Right renal pelvis (tissue), 4 donors: ENCODE measurements at places on chromosomes 4 and X.

GRCh38 chr4:140213749-140214148 lies 59.8 kb upstream of the MAML3 start:
- DNase-seq: no peak

DNA sequence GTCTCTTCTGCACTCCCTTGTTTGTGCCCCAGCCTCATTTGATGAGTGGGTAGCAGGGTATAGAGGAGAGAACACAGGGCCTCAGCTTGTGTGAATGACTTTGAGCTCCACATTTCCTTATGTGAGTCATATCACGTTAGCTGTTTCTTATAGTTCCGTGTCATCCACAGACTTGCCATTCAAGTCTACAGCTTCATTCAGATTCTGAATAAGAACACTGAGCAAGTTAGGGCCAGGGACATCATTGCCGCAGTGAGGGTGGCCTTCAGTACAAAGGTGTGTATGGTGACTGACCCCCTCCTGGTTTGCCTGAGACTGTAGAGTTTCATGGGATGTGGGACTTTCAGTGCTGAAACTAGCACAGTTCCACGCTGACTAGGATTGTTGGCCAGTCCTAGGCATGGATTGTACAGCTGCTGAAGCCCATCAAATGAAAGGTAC lies 23.6 kb downstream of the KLF3 start:
- DNase-seq: no peak

GRCh38 chr4:110793890-110794554 lies 171.1 kb upstream of the PITX2 start:
- DNase-seq: no peak

- no peak for DNase-seq
Measured at GRCh38 chr4:151922306-151922705, 161.5 kb upstream of the GATB start.

- DNase-seq: no peak
Measured at GRCh38 chrX:76127341-76127740, 45.5 kb upstream of the PBDC1 start.

- no peak for DNase-seq
Measured at GRCh38 chr4:92035666-92036065, 268.1 kb upstream of the GRID2 start.

DNA sequence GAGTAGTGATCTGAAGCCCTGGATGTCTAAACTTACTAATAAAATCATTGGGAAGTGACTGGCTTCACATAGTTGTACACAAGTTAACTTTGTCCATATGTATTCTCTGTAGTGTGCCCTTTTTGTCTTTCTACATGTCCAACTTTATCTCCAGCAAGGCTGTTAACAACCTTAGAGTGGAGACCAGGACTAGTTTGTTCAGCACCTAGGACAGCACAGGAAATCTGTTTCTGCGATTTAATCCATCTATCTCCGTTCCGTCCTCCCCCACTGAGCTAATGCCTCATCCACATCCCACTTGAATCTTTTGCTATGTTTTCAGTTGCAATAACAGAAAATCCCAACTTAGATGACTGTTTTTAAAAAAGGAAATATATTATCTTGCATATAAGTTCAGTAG lies 3.4 kb upstream of the ARR3 start:
- no peak for DNase-seq

DNA sequence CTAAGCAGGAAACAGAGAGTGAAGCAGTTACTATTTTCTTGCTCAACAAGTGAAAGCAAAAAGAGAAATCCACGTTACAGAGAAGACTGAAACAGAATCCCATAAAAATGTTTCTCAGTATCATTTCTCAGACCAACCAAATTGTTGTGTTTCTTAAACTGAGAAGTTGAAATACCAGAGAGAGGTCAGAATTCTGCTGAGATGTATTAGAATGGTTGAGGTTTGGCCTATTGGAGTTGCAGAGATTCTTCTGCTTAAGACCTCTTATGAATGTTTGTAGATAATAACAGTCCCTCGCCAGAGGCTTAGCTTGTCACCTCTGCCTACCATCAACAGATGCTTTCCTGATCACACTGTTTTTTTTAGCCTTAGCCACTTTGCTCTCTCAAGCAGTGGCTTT lies 481.4 kb downstream of the TRIML1 start:
- DNase-seq: no peak

DNA sequence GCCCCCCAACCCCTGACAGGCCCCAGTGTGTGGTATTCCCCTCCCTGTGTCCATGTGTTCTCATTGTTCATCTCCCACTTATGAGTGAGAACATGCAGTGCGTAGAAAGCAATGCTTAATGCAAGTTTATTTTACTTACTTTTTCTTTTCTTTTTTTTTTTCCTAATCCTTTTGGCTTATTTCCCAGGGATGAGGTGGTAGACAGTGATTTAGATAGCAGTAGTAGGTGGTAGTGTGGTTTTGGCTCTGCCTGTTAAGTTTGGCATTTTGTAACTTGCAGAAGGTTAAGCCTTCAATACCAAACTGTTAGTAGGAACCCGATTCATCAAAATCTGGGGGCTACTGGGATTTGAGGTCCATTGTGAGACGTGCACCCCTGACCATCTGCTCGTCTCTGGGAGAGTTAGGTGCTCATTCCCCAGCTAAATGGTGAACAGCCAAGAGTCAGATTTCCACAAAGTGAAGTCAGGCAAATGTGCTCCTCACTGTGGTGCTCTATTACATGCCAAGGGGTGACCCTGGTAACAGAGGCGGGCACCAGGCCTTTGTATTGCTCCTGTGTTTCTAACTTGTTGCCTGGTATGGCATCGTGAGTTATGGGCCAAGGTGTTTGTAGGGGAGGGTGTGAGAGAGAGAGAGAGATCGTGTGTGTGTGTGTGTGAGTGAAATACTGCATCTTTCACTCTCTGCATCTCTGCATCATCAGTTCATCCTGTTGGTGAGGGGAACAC lies 70.3 kb downstream of the PHOX2B start:
- DNase-seq: no peak

GRCh38 chr4:75584067-75584466 lies 28.2 kb downstream of the ODAPH start:
- no peak for DNase-seq

- DNase-seq: no peak
Measured at GRCh38 chrX:154458116-154458953, at the start of gene PLXNA3. PLXNA3 (plus strand) TSS chrX:154458281; CDS start chrX:154460184, 1,903 bp downstream.

- DNase-seq: no peak
Measured at GRCh38 chrX:143854006-143854405, 29.9 kb upstream of the UBE2NL start.

DNA sequence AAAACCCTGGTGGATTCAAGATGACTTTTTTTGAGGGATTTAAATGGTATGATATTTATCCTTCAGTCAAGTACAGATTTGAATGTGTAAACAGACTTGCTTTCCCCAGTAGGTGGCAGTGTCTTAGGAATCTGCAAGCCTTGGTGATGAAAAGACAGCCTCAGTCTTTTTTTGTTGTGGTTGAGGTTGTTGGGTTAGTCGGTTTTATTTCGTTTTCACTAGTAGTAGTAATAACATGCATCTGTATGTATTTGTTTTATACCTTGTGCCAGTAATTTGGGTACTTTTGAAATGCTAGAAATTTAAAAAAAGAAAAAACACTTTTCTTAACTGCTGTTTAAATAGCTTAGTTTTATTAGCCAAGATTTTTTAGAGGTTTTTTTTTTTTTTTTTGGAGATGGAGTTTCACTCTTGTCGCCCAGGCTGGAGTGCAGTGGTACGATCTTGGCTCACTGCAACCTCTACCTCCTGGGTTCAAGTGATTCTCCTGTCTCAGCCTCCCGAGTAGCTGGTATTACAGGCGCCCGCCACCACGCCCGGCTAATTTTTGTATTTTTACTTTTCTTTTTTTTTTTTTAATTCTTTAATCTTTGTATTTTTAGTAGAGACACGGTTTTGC lies 39.2 kb downstream of the COPS4 start:
- DNase-seq: peak; percentile 10

- DNase-seq: no peak
Measured at GRCh38 chr4:22237155-22237751, 278.6 kb downstream of the ADGRA3 start.

- peak; percentile 8 for DNase-seq
Measured at GRCh38 chrX:141609111-141609510, 19.6 kb downstream of the SPANXA2 start.

- DNase-seq: no peak
Measured at GRCh38 chrX:130083107-130083490, 27.2 kb downstream of the ELF4 start.

GRCh38 chr4:92812652-92813051 lies 508.9 kb downstream of the GRID2 start:
- DNase-seq: no peak

GRCh38 chr4:20761382-20761781 lies 61.1 kb downstream of the PACRGL start:
- DNase-seq: no peak

DNA sequence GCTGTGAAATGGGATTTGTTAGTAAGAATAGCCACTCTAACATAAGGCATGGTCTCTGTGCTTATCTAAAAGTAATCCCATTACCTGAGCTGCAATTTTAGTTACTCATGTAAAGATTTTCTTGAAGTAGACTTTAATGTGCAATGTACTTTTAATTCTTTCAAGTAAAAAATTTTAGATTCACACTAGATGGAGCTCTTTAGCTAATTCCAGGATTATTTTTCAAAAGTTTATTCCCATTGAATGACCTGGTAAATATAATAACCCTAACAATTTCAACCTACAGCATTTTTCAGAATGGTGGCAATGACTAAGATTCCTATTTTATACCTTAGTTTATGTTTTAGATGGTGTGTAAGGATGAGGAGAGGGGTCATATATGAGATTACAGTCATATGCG lies 18.1 kb downstream of the USP38 start:
- DNase-seq: no peak

- DNase-seq: no peak
Measured at GRCh38 chrX:107610667-107611066, 17.6 kb upstream of the PRPS1 start.

DNA sequence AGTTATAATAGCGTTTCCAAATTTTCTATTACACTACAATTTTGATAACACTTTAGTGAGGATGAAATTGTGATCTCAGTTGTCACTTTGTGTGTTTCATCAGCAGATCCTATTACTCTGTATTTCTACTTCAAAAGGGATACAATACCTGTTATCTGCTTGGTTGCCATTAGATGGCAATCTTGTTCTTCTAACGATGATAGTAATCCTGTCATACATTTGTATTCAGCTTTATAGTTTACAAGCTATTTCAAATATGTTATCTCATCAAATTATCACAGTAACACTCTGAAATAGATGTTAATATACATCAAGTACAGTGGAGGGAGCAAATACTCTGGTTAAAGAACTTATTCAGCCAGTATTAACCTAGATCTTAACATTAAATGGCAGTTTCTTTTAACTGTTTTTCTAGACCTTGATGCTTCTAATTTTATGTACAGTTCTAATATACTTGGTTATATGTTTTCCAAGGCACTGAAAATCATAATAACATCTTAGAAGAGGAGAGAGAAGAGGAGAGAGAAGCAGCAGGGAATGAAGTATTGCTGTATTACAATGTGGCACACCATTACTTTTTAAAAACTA lies 292.0 kb downstream of the CCSER1 start:
- peak; percentile 44 for DNase-seq

DNA sequence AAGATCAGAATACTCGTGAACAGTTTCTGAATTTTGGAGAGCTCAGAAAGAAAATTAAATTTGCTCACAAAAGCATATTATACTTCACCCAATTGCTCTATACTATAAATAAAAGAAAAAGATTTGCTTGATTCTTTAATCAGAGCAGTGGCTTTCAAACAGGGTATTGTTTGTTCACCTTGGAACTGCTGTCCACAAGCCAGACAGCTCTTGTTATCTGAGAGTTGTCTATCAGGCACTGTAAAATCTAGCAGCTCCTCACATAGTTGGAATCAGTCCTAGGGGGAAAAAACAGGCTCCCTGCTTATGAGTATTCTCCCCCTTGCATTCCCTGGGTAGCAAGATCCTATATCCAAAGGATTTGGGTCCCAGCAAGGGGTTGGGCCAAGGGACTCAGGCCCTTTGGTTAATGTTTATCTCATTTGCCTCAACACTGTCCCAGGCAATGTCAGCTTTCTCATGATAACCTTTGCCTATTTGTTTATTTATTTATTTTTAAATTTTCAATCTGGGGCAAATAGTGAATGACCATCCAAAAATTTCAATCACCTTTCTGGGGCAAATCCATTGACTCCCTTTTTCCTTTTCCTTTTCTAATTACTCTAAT lies 24.1 kb upstream of the MAGEB16 start:
- no peak for DNase-seq

DNA sequence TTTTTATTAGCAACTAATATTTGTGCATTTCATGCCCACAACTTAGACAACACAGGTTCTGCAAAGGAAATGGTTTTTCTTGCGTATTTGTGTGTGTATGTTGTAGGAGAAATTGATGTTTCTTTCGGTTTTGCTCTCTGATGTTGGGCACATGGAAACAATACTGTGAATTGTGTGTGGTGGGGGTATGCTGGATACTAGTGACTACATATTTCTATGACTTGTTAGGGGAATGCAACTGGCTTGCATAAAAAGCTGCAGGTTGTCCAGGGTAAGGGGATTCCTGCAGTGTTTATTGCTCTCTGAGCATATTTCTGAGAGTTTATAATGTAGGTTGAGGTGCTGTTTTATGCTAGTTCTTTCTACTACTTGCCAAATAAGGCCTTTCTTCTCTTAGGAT lies 11.6 kb downstream of the DLG3 start:
- no peak for DNase-seq

GRCh38 chrX:115344885-115345614 lies 55.5 kb downstream of the LUZP4 start:
- peak; percentile 67 for DNase-seq

DNA sequence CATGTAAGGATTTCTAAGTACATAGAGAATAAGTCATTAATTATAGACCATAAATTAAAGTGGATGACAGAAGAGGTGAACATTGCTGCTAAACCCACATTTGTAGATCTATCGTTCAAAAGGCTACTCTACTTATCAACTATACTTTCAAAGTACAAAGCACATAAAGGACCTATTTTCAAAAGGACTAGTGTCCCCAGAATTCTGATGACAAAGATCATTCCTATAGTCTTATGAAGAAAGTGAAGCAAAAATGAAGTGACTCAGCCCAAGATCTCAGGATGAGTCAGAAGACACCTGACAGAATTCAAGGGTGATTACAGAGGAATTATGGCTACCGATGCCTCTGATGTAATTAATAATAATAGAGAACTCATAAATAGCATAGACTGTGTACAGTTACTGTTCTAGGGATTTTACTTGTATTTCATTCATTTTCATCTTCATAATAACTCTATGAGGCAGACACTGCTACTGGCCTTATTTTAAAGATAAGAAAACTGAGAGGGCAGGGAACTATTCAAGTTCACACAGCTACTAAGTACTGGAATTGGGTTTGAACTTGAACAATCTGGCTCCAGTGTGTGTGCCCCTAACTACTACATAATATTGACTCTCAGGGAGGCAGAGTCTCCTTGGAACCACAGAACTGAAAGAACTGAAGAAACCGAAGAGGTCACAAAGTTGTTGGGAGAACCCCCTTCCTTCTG lies 17.1 kb downstream of the USP46 start:
- DNase-seq: no peak

DNA sequence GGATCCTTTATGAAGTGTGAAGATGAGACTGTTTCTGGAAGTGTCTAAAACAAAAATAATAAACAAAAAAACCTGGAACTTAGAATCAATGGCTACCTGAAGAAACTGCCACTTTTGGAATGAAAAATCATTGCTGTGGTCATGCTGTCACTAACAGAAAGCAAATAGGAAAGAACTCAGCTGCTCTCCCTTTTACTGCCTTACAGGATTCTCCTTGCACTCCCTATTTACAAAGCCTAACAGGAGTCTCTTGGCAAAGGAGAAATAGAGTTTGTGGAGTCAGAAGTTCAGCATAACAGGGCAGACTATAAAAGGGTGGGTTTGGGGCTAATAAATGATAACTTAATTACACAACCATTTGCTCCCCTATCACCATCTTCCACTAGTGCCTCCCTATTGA lies 19.0 kb upstream of the GK2 start:
- no peak for DNase-seq
